ENCODE measurements at places on chromosomes 4 and X. TPM values are rescaled to one million over a fixed set of nuclear protein-coding genes. Genes with fewer than 3 reads are reported as not detected.

HSFX2 gene
- total RNA-seq: 0.77 TPM

GRCh38 chr4:43853565-43854264 lies 594.9 kb downstream of the KCTD8 start:
- H3K4me3 ChIP-seq: no peak overlapping the region
- H3K27ac ChIP-seq: no peak overlapping the region
- no peaks in the 10 kb centered on the region for H3K36me3 ChIP-seq
- H3K27me3 ChIP-seq: no peaks in the 10 kb centered on the region

- no peaks in the 10 kb centered on the region for H3K4me1 ChIP-seq
- no peak overlapping the region for H3K27ac ChIP-seq
- H3K36me3 ChIP-seq: no peaks in the 10 kb centered on the region
- H3K27me3 ChIP-seq: no peaks in the 10 kb centered on the region
These were observed 605.1 kb downstream of the BCOR start for GRCh38 chrX:39492497-39493162.

DNA sequence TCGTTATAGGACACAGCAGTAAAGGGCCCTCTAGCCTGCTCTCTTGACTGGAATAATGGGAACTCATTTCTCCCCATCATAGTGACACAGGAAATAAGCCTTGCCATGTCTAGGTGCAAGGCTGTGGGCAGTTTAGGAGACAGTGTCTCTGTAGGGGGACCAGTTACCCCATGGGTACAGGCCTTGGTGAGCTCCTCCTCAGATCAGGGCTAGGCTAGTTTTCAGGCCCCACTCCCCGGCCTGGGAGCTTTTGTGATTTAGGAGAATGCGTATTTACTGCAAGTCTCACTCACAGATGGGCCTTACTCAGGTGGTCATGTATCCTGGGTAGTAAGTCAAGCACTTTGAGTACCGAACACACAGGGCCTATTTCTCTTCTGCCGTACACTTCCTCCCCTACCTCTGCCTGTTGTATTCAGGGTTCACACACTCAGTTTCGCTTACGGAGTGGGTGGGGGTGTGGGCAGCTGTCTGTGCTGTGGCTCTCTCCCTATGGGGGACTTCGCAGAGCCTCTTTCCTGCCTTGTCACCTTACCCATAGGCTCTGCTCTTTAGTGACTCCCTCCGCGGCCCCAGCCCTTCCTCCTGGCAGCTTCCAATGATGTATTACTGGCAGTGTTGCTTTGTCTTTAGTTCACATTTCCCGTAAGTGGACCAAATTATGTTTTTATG lies 34.2 kb downstream of the FAM193A start:
- no peaks in the 10 kb centered on the region for H3K36me3 ChIP-seq
- no peak for DNase-seq
- H3K4me3 ChIP-seq: no peak overlapping the region
- no peaks in the 10 kb centered on the region for H3K27me3 ChIP-seq
- H3K4me1 ChIP-seq: peaks cover 10% of the 10 kb centered on the region

DNA sequence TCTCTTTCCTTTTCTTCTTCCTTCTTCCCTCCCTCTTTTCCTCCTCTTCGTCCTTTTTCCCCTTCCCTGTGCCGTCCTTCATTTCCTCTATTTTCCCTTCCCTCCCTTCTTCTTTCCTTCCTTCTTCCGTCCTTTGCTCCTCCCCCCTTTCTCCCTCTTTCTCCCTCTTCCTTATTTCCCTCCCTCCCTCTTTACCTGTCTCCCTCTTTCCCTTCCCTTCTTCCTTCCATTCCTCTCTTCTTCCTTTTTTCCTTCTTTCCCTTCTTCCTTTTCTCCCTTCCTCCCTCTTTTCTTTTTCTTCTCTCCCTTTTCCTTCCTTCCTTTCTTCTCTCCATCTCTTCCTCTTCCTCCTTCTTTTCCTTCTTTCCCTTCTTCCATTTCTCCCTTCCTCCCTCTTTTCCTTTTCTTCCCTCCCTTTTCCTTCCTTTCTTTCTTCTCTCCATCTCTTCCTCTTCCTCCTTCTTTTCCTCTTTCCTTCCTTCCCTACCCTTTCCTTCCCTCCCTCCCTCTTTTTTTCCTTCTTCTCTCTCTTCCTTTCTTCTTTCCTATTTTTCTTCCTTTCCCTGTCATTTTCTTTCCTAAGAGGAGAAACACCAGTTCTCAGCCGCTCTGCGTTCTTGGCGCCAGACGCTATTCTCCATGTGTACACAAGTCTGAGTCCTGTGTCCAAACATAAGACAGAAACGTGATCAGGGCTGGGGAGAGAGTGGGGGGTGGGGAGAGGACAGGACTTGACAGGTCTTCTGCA lies 597.1 kb downstream of the MID1IP1 start:
- DNase-seq: no peak
- no peaks in the 10 kb centered on the region for H3K4me1 ChIP-seq
- H3K4me3 ChIP-seq: no peak overlapping the region
- H3K27ac ChIP-seq: no peak overlapping the region

All from neural progenitor cell (in vitro differentiated cells).